Epithelial cell of umbilical artery (primary cell): ENCODE measurements at places on chromosomes 13 and 19. TPM values are rescaled to one million over a fixed set of nuclear protein-coding genes. Genes with fewer than 3 reads are reported as not detected.

TMEM150B gene
- total RNA-seq = not detected in 2 replicates

NCR1 gene
- 0.65 TPM in 1 of 2 replicates, not detected in the other for total RNA-seq

RAB4B gene
- 11.4 and 11.6 TPM in 2 replicates for total RNA-seq

ADGRE2 gene
- total RNA-seq = not detected in 2 replicates

SMIM24 gene
- 0.32 TPM in 1 of 2 replicates, not detected in the other for total RNA-seq

F2RL3 gene
- 1.1 and 2.3 TPM in 2 replicates for total RNA-seq

FFAR2 gene
- total RNA-seq = not detected in 2 replicates

COMP gene
- not detected in 2 replicates for total RNA-seq

ZNF570 gene
- 4.9 and 6.2 TPM in 2 replicates for total RNA-seq

KIR2DL3 gene
- not detected in 2 replicates for total RNA-seq

PDS5B gene
- total RNA-seq = 25.3 and 35.4 TPM in 2 replicates

CLDND2 gene
- not detected in 2 replicates for total RNA-seq

GPC5 gene
- under 0.01 TPM in 1 of 2 replicates, not detected in the other for total RNA-seq

ZNF540 gene
- total RNA-seq = under 0.01 and 0.15 TPM in 2 replicates

ZSCAN4 gene
- total RNA-seq = not detected in 2 replicates

F7 gene
- not detected in 2 replicates for total RNA-seq

ELSPBP1 gene
- total RNA-seq = not detected in 2 replicates

PLPP2 gene
- 12.0 and 18.5 TPM in 2 replicates for total RNA-seq

TPT1 gene
- total RNA-seq = 1,911 and 2,036 TPM in 2 replicates

NAPSA gene
- under 0.01 and 0.61 TPM in 2 replicates for total RNA-seq

CGB8 gene
- not detected in 2 replicates for total RNA-seq

GJB2 gene
- total RNA-seq = not detected in 2 replicates

SPRED3 gene
- 1.4 and 2.6 TPM in 2 replicates for total RNA-seq

PEG3 gene
- 0.32 TPM in 1 of 2 replicates, not detected in the other for total RNA-seq

OR10H1 gene
- total RNA-seq = not detected in 2 replicates

KCNJ14 gene
- total RNA-seq = 0.30 and 0.32 TPM in 2 replicates

PTGIR gene
- total RNA-seq = 0.32 and 1.4 TPM in 2 replicates
